NCI-H345 (cell line): ENCODE measurements at places on chromosomes 3 and 15.

- no peak for DNase-seq
These were observed 21.9 kb downstream of the EHD4 start for GRCh38 chr15:41950489-41950888.

- peak; percentile 75 for DNase-seq
These were observed 92.1 kb downstream of the HHLA2 start for GRCh38 chr3:108388136-108389132.

- no peak for DNase-seq
These were observed 68.4 kb downstream of the RPL22L1 start for GRCh38 chr3:170801597-170801996.

GRCh38 chr3:63070476-63070810, 195.2 kb upstream of the CADPS start:
- DNase-seq, result no peak

DNA sequence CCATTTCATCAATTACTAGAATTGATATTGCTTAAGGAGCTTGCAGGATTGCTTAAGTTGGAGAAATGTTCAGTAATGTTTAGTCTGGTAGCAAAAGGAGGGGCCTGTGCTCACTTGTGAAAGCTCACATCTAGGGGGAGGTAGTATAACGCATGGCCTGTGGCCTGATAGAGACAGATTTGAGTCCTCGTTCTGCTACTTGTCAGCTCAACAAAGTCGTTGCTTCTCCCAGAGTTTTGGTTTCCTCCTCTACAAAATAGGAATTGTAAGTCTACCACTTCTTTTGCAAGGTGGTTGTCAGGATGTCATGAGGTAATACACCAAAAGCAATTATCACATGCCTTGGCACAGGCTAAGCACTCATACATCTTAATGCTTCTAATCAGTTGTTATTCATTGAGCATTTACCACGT, 1.3 kb downstream of the ST3GAL6 start:
- no peak for DNase-seq

DNA sequence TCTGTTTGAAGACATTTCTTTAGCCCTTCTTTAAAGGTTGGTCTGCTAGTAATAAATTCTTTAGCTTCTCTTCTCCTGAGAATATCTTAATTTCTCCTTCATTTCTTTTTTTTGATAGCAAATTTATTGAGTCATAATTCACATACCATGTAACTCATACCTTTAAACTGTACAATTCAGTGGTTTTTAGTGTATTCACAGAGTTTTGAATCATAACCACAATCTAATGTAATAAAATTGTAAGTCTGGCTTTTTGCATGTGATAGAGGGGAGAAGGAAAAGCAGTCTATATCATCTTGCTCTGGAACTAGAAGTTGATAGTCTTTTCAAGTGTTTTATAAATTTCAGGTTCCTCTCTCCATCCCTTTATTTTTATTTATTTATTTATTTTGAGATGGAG, 81.3 kb downstream of the APBA2 start:
- no peak for DNase-seq

- DNase-seq, result peak; percentile 97
These were observed 132.9 kb downstream of the TPRG1 start for GRCh38 chr3:189304465-189305351.
